ENCODE measurements at places on chromosomes 12 and 14. TPM values are rescaled to one million over a fixed set of nuclear protein-coding genes. Genes with fewer than 3 reads are reported as not detected.

GRCh38 chr14:99947695-99948094, 117.5 kb upstream of the EVL start:
- no peaks in the 10 kb centered on the region for H3K4me1 ChIP-seq
- no peak for DNase-seq
- no peak overlapping the region for H3K4me3 ChIP-seq
- peaks cover 8% of the 10 kb centered on the region for H3K27me3 ChIP-seq

- no peak overlapping the region for H3K27ac ChIP-seq
- H3K27me3 ChIP-seq, result peaks cover 1% of the 10 kb centered on the region
- no peak overlapping the region for H3K4me3 ChIP-seq
- DNase-seq, result no peak
- H3K36me3 ChIP-seq, result no peaks in the 10 kb centered on the region
Measured at GRCh38 chr12:75662511-75663159, 151.2 kb upstream of the KRR1 start.

ACOT6 gene
- not detected for total RNA-seq

SIX1 gene
- total RNA-seq, result 0.39 TPM

DNA sequence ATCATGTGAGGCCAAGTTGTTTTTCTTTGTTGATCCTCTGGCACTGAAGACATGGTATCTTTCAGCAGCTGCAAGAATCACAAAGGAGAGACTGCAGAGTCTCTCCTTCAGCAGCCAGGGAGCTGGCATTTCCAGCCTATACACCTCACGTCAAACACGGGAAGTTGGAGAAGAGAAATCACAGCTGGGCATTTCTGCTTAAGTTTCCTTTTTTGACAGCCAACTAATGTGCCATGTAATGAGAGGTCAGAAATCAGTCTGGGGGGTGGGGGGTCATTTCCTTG, 28.3 kb downstream of the PHLDA1 start:
- no peaks in the 10 kb centered on the region for H3K4me1 ChIP-seq
- no peak overlapping the region for H3K4me3 ChIP-seq
- peaks cover 2% of the 10 kb centered on the region for H3K36me3 ChIP-seq
- H3K27ac ChIP-seq, result no peak overlapping the region
- DNase-seq, result no peak
- H3K27me3 ChIP-seq, result no peaks in the 10 kb centered on the region

DNA sequence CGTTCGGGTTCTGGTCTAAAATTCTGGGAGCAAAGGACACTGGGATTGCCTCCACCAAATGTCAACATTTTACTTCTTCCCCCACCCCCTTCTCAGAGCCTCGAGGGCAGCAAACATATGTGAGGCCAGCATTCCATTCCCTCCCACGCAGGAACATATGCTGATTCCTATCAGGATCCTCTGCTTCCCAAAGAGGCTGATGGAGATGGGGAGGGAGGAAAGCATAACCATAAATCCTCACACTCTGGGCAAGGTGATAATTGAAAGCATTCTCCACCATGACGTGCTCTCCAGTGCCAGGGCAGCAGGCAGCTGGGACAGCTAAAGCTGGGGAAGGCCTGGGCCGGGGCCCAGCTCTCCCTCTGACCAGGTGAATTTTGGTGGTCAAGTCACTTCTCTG, 395.0 kb downstream of the ZFP36L1 start:
- DNase-seq, result no peak
- H3K4me1 ChIP-seq, result no peaks in the 10 kb centered on the region
- H3K27me3 ChIP-seq, result no peaks in the 10 kb centered on the region
- H3K36me3 ChIP-seq, result no peaks in the 10 kb centered on the region
- no peak overlapping the region for H3K27ac ChIP-seq

- no peaks in the 10 kb centered on the region for H3K27me3 ChIP-seq
- peaks cover 38% of the 10 kb centered on the region for H3K36me3 ChIP-seq
- peaks cover 27% of the 10 kb centered on the region for H3K4me1 ChIP-seq
- DNase-seq, result no peak
Measured at GRCh38 chr12:6326316-6327228, 15.3 kb downstream of the TNFRSF1A start.

KCNJ8 gene
- total RNA-seq, result not detected

- peaks cover 12% of the 10 kb centered on the region for H3K4me1 ChIP-seq
- peaks cover 2% of the 10 kb centered on the region for H3K36me3 ChIP-seq
- no peak overlapping the region for H3K27ac ChIP-seq
Measured at GRCh38 chr14:55772486-55772885, 192.5 kb downstream of the KTN1 start.

GRCh38 chr12:9792961-9793617, 32.4 kb upstream of the CD69 start:
- DNase-seq, result no peak
- peaks cover 2% of the 10 kb centered on the region for H3K36me3 ChIP-seq
- peak overlapping the region; percentile 86 for H3K27ac ChIP-seq
- H3K4me3 ChIP-seq, result peak overlapping the region; percentile 71
- H3K27me3 ChIP-seq, result no peaks in the 10 kb centered on the region

GRCh38 chr14:93747560-93747959, 40.7 kb downstream of the PRIMA1 start:
- H3K27ac ChIP-seq, result no peak overlapping the region
- peaks cover 3% of the 10 kb centered on the region for H3K27me3 ChIP-seq
- DNase-seq, result no peak
- no peak overlapping the region for H3K4me3 ChIP-seq
- no peaks in the 10 kb centered on the region for H3K4me1 ChIP-seq
- no peaks in the 10 kb centered on the region for H3K36me3 ChIP-seq

SLC25A47 gene
- total RNA-seq, result not detected

GPR137C gene
- total RNA-seq, result 0.34 TPM

GRCh38 chr12:10214136-10214894, 1.6 kb downstream of the GABARAPL1 start:
- peak overlapping the region; percentile 77 for H3K27ac ChIP-seq
- H3K4me1 ChIP-seq, result peaks cover 32% of the 10 kb centered on the region
- H3K27me3 ChIP-seq, result peaks cover 16% of the 10 kb centered on the region
- H3K36me3 ChIP-seq, result no peaks in the 10 kb centered on the region
- peak overlapping the region; percentile 84 for H3K4me3 ChIP-seq
- DNase-seq, result no peak

DNA sequence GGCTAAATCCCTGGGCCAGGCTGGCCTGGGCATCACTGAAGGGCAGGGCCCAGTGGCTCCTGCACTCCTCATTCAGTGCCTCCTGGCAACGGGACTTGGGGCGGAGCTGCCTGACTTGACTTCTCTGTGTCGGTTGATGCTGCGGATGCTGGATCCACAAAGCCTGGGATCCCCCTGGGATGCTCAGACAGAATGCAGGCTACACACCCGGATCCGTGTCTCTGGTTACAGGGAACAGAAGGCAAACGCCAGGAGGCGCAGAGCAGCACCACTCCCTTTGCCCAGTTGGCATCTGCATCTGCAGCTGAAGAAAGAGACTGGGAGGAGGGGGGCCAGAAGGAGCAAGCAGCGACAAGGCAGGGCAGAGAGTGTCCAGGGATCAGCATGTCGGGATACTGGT, 154.5 kb upstream of the FKBP4 start:
- no peak overlapping the region for H3K27ac ChIP-seq
- H3K27me3 ChIP-seq, result peaks cover 10% of the 10 kb centered on the region
- peaks cover 19% of the 10 kb centered on the region for H3K4me1 ChIP-seq
- DNase-seq, result no peak
- no peak overlapping the region for H3K4me3 ChIP-seq

DNA sequence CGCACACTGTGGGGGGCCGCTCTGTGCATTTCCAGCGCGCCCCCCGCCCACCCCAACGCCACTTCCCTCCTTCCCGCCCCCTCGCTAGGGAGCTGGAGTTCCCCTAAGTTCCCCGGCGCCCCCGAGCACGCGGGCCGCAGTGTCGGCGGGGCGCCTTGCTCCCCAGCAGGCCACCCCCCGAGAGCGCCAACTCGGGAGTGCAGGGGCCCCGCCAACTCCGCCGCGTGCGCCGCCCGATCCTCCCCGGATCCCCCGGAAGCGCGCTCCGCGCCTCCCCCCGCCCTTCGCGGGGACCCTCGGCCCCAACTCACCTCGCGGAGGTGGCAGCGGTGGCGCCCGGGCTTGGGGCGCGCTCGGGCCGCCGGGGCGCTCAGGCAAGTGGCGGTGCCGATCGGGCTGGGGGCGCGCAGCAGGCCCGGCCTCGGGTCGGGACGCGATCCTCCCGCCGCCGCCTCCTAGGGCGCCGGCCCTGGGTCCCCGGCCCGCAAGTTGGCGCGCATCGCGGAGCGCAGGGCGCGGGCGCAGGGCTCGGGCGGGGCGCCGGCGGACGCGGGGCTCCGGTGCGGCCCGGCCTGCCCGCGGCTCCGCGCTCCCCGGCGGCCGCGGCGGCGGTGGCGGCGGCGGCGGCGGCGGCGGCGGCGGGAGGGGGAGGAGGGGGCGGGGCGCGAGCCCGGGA, at the start of gene NCOR2:
Gene NCOR2 (minus strand): TSS at position 616 of the 676 bp plus-strand sequence. CDS start 72,361 bp downstream, outside the sequence.
- peak within 1 kb of the TSS; percentile 94 for H3K4me3 ChIP-seq
- H3K36me3 ChIP-seq, result no peaks in the 10 kb centered on the region
- peak; percentile 37 for DNase-seq
- H3K27me3 ChIP-seq, result peaks cover 3% of the 10 kb centered on the region
- H3K27ac ChIP-seq, result peak within 1 kb of the TSS; percentile 92

- H3K4me3 ChIP-seq, result no peak overlapping the region
- no peak overlapping the region for H3K27ac ChIP-seq
- H3K27me3 ChIP-seq, result no peaks in the 10 kb centered on the region
- DNase-seq, result no peak
- no peaks in the 10 kb centered on the region for H3K36me3 ChIP-seq
Measured at GRCh38 chr14:104195878-104196277, 57.5 kb downstream of the KIF26A start.

RIMBP2 gene
- total RNA-seq, result not detected
